ENCODE measurements at places on chromosomes 3 and 15.

- DNase-seq = no peak
Measured at GRCh38 chr15:58386641-58387040, 45.1 kb upstream of the LIPC start.

- no peak for DNase-seq
Measured at GRCh38 chr3:158774965-158775364, 26.9 kb upstream of the MFSD1 start.

DNA sequence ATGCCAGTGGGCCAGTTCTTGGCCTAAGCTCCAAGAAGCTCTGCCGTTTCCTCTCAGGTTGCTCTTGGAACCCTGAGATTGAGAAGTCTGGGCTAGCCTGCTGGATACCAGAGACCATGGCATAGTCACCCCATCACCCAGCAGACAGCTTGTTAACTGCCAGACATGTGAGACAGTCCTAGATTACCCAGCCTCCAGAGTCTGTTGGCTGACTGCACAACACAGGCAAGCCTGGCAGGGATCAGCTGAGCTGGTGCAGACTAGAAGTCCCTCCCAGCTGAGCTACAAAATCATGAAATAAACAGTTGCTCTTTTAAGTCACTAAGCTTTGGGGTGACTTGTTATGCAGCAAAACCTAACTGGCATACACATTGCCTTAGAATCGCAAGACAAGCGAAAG, 5.2 kb downstream of the ANAPC13 start:
- no peak for DNase-seq

GRCh38 chr3:177482048-177482691, 284.9 kb upstream of the TBL1XR1 start:
- peak; percentile 53 for DNase-seq

DNA sequence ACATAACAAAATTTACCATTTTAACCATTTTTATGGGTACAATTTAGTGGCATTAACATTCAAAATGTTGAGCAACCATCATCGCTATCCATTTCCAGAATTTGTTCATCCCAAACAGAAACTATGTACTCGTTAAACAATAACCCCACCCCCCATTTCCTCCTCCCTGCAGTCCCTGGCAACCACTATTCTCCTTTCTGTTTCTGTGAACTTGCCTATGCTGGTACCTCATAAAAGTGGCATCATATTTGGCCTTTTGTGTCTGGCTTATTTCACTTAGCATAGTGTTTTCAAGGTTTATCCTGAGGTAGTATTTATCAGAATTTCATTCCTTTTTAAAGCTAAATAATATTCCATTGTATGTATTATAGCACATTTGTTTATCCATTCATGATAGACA, 32.4 kb downstream of the C3orf80 start:
- DNase-seq = no peak

DNA sequence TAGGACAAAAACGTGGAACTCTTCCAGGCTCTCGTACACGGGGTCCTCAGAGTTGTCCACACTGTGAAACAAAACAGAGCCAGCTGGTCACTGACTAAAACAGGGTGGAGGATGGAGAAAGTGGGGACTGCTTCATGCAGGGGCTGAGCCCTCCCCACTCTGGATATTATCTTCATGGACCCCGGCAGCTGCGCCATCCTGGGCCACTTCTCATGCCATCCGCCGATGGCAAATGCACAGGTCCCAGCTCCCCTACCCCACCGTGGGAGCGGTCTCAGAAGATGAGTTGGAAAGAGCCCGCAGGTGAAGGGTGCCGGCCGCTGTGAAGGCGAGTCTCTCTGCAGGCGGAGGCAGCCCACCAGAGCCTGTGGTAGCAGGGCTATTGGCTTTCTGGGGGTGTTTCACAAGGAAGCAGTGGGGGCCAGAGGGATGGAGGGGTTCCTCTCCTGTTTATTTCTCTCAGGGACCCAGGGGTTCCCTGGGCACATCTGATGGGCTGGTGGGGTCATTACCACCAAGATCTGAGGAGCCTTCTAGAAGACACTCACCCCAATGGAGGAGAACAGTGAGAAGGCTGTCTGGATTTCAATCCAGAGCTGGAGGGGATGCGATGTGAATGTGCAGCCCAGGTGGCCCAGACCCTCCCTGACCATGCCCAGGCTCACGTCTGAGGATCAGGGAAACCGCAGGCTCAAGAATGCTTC, 177.3 kb downstream of the KLF13 start:
- DNase-seq = no peak

DNA sequence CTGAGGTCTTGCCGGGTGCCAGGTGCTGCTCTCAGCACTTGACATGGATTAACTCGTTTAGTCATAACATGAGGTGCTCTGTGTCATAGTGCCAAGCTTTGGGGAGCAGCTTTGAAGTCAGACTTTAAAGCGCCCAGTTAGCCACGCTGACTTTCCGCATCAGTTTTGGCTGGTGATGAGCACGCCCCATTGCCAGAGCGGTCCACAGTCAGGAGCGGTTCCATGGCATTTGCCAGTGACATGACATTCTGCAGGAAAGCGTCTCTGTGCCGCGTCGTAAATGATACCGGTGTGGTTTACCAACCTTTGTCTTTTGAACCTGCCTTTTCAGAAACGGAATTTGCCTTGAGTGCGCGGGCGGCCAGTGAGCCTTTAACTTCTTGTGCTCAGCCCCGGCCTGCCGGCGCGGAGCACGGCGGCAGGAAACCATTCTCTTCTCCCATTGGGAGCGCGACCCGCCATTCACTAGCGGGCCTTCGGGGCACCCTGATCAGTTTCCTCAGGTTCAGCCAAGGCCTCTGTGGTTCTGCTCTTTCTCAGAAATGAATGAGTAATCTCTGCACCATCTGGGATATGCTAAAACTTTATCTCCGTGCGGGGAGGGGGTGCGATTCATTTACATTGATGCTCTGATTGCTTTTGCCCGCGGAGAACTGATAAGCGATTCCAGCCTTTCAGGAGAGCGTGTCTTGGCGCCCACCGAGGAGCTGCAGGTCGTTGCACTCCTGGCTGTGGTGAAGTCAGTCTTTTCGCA, 1.7 kb upstream of the SLC2A2 start:
- peak; percentile 95 for DNase-seq

DNA sequence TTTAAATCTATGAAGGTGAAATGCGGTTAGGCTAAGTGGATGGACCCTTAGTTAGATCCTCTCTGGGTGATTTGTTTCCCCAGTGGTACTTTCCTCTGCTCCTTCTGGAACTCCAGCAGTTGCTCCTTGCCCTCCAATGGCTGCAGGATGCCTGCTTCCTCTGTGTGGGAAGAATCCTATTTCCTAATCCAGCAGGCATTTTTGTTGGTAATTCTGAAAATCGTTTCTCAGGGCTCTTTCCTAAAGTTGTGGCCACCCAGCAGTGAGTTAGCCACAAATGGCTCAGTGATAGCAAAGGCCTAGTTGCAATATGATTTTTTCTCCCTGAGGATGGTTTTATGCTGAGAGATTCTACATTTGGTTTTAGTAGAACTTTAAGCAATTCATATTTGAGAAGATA, 332.3 kb upstream of the C2CD4B start:
- peak; percentile 50 for DNase-seq

GRCh38 chr3:159964166-159964973, 24.3 kb upstream of the IL12A start:
- DNase-seq = peak; percentile 83

DNA sequence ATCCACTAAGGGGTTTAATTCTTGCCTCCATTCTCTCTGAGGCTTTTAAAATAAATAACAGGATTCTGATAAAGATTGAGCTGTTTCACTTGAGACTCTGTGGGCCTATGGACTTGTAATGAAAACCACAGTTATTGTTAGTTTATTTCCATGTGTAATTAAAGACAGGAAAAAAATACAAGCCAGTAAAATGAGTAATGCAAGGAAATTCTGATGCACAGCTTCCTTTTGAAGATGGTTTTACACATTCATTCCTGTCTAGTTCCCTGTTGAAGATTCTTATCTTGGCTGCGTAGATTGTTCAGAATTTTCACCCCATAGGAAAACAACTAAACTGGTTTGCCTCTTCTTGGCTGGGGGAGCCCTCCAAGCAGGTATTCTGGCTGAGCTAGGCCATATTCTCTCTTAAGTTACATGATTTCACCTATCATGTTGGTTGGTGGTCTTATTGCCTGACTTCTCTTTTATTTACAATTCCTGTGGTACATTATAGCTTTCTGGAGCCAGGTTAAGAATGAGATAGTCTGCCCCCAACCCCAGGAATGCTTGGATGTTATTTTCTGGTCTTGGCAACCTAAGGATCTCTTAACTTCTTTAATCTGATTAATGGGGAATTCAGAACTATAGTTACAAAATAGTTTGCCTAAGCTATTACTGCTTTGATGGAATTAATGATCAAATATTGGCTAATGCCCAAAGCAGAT, 67.6 kb downstream of the MITF start:
- DNase-seq = peak; percentile 72

DNA sequence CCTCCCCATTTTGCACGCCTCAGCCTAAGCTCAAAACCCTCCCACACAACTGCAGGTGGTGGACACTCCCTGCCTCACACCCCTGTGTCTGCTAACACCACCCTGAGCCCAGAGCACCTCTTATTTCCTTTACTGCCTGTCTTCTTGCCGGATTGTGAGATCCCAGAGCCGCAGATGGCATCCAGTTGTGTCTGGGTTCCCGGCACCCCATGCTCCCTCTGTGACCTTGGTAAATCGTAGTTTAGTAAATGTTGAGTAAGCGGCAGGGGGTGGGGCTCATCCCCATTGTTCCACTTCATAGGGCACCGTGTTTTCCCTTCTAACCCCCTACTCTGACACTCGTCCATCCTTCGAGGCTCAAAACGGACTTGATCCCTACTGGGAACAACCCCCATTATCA, 14.9 kb downstream of the SPINT1 start:
- no peak for DNase-seq

DNA sequence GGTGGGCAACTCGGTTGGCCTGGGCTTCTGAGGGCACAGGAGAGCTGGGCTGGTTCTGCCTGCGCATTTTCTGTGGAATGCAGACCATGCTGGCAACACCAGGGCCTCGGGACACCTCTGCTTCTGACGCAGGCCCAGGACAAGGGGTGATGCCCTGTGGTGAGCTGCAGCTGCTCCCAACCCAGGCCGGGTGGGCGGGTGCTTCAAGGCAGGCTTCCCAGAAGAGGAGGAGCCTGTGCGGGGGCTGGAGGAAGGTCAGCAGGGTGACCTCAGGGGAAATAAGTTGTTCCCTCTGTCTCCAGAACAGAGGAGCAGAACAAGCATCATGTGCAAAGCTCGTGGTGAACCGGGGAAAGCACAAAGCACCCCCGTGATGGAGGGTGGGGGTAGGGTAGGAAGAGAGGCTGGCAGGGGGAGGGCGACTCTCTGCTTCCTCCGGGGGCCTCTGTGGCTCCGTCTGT, 11.0 kb upstream of the PLXNA1 start:
- peak; percentile 19 for DNase-seq

GRCh38 chr3:100100425-100100824, 13.9 kb downstream of the FILIP1L start:
- DNase-seq = peak; percentile 71

DNA sequence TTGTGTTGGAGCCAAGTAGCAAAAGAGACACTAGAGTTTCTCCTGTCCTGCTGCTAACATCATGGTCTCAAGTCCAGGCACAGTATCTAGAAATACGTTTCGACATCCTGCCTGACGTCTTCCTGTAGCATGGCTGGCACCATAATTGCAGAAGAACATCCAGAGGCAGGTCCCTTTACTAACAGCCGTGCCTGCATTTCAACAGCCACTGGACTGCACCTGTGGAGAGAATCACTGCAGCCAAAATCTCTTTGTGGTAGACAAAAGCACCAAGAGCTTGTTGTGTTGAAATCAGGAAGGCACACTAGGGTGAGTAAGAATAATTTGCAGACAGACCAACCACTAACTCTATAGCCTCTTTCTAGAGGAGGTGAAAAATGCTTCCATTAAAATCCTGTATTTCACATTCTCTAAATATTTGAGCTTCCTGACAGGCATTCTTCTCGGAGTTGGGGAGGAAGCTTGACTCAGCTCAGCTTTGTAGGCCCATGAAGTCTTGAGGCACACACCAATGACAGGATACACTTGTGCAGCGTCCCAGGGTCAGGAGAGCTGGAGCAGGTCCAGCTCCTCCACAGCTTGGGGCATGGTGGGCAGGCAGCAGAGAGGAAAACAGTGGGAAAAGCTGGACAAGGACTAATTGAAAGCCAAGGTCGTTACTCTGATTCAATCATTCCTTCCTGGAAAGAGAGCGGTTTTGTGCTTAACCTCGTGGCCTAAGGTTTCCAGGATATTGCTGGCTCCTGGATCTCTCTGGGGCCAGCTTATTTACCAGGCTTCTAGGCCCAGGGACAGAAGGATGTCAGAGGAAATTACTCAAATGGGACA, 244.9 kb downstream of the FAM43A start:
- peak; percentile 85 for DNase-seq

DNA sequence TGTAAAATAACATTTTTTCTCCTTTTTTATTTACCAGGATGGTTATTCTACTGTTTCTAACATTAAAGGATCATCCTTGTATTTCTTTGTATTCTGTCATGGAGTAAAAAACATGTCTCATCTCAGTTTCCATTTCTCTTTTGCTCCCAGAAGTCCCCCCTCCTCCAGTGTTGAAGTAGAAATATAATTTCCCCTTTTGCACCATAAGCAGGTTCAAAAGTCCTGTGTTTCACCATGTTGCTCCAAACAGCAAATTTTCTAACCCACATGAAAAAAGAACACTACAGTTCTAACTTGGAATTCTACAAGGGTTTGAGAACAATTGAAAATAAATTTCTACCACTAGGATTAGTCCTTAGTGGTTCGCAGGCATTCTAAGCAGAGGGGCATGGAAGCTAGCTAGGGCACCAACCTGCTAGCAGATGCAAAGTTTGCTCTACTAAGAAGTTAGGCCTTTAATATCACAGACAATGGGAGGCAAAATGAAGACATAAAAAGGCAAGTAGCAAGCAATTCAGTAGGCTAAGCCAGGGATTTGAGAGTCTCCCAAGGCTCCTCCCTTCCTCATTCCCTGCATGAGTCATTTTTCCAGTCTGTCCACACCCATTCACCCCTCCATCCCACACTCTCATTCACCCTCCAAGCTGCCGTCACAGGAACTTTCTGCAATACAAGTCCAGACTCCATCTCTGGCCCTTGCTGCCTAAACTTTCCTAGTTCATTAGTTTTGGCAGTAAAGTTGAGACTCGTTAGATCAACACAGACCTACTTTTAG, 2.3 kb upstream of the MBNL1 start:
- peak; percentile 96 for DNase-seq

GRCh38 chr3:23484386-23484785, 281.3 kb downstream of the UBE2E2 start:
- no peak for DNase-seq

- DNase-seq = no peak
Measured at GRCh38 chr3:7188551-7188950, 327.6 kb downstream of the GRM7 start.

DNA sequence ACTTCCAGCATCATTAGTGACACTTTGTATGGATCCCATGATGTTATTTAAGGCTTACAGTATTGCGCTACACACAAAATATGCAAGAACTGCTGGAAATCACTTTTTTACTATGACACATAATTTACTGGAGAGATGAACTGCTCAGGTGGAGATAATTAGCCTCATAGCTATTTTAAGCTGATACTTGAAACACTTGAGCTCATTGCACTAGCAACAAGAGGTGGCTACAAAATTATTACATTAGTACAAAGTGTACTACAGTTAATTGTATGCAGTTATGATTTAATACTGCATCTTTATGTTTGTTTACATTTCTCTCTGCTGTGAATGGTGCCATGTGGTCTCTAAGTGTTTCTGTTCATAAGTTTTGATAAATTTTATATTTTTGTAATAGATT, 6.5 kb upstream of the LZTFL1 start:
- DNase-seq = no peak
